ENCODE measurements at places on chromosomes 5 and 9.

DNA sequence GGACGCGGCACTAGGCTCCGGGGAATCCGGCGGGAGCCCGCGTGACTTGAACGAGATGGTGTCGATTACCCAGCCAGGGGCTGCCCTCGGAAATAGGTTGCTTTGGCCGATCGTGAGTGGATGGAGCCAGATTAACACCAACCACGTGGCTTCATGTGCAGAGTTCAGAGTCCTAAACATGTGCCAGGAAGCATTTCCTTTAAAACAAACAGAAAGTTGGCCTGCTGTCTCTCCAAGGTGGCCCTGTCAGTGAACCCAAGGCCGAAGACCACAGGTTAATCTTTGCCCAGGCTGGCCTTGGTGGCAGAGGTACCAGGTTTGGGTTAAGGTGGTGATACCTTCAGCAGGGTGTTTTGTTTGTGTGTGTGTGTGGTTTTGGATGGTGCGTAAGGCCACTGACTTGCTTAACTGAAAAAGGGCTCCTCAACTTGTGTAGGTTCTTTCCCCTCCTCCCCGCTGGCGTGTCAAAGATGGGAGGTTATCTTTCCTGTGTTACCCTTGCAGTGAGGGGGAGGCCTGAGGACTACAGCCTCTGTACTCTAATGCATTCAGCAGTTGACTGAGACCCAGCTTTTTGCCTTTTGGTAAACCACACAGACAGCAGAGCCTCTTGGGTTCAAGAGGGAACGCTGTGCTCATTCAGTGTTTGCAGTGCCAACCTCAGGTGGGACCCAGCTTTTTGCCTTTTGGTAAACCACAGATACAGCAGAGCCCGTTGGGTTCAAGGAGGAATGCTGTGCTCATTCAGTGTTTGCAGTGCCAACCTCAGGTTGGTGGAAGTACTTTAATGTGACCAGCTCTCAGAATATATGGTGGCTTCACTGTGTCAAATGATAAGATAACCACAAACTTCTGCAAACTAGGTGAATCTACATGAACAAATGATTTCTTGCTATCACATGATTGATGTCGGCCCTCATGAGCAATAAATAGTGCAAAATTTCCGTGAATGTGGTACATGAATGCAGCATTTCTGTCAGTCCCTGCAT, 1.4 kb downstream of the IQGAP2 start:
- no peak for DNase-seq

GRCh38 chr9:127693143-127693542, 13.6 kb upstream of the CFAP157 start:
- no peak for DNase-seq

- DNase-seq: no peak
Measured at GRCh38 chr9:23145467-23145866, 680.6 kb downstream of the ELAVL2 start.

DNA sequence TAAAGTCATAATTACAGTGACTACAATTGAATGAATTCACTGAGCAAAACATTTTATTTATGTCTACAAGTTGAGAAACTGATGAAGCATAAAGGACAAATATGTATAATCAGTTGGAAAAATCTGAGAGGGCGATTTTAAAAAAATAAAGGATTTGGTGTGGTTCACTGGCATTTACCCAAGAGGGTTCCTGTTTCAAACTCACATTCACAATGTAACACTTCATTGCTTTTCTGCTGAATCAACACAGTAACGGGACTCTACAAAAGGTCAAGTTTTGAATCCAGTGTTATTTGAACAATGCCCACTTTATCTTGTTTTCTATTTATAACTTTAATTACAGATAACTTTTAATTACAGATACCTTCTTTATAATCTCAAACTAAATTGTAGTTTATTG, 138.6 kb downstream of the NUDT12 start:
- peak; percentile 75 for DNase-seq

GRCh38 chr5:44674461-44674860, 134.3 kb upstream of the MRPS30 start:
- no peak for DNase-seq

DNA sequence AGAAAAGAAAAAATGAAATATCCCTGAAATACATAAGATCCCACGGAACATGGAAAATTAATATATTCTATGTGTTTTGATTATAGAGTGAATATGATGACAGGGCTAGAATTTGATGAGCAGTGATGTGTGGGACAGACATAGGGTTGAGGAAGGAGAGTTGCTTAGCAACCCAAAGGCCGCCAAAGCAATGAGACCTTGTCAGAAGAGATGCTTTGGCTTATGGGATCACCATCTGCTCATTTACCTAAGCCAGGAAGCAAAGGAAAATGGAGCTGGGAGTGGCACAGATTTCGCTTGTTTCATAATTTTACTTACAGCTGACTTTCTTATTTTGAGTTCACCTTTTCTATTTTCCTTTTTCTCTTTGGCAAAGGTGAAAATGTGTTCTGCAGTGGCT, 20.9 kb upstream of the HAPLN1 start:
- no peak for DNase-seq

DNA sequence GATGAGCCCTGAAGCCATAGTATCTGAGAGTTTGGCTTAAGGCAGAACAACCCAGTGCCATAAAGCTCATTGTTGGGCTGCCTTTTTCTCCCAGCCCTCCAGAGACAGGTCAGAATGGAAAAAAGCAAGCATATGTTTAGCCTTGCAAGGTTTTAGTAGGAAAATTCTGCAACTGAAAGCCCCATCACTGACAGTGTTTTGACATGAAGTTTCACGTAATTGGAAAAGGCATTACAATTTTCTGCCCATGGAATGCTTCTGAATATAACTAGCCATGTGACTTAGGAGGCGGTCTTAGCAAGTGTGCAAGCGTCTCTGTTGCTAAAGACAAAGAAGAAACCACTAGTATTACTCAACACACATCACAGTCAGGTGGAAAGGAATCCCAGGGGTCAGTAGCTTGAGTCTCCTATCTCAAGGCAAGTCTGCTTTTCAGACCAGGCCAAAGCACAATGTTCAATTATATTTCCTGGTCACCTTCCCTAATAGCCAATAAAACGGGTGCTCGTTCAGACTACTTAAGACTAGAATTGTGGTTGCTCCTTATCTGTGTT, 117.6 kb downstream of the CARTPT start:
- no peak for DNase-seq

- no peak for DNase-seq
Measured at GRCh38 chr5:173730632-173731298, 114.3 kb upstream of the BOD1 start.

- no peak for DNase-seq
Measured at GRCh38 chr9:122080986-122081385, 12.1 kb downstream of the TTLL11 start.

- no peak for DNase-seq
Measured at GRCh38 chr9:95363051-95363841, 45.7 kb upstream of the FANCC start.

Data from M059J (cell line).